ENCODE measurements at places on chromosomes 1 and 21.

GRCh38 chr1:26538480-26539412, 9.2 kb downstream of the RPS6KA1 start:
- peak; percentile 59 for DNase-seq

DNA sequence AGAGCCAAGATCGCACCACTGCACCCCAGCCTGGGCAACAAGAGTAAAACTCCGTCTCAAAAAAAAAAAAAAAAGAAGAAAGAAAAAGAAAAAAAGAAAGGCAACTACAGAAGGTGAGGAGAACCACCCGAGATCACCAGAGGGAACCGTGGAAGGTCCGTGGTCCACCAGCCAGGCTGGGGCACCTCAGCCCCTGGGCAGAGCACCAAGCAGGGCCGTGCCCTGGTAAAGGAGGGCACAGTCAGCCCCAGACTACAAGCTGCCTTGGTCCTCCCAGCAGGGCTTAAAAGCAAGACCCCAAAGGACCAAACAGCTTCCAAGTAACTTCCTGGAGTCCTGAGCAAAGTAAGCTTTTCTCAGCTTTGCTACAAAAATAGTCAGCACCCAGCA, 8.8 kb upstream of the SAMD11 start:
- no peak for DNase-seq

- no peak for DNase-seq
Measured at GRCh38 chr1:91684481-91685196, 184.0 kb downstream of the CDC7 start.

GRCh38 chr21:24424776-24425175, 1182.5 kb downstream of the MRPL39 start:
- DNase-seq = no peak

- DNase-seq = no peak
Measured at GRCh38 chr1:10530756-10531495, 56.2 kb downstream of the PEX14 start.

DNA sequence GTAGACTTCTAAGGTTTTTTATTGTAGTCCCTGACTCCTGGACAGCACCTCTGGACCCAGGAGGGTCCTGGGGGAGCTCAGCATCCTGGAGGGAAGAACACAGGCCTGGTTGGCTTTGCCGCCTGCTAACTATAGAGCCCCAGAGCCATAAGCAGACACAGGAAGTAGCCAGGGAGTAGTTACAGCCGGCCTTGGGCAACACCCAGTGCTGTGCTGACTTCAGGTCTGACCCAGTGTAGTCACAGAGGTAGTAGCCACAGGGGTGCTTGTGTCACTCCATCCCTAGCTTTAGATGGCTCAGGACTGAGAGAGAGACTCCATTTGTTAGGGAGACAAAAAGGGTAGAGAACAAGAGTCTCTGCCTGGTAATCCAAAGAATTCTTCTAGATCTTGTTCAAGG, 21.9 kb downstream of the MCOLN2 start:
- DNase-seq = no peak

DNA sequence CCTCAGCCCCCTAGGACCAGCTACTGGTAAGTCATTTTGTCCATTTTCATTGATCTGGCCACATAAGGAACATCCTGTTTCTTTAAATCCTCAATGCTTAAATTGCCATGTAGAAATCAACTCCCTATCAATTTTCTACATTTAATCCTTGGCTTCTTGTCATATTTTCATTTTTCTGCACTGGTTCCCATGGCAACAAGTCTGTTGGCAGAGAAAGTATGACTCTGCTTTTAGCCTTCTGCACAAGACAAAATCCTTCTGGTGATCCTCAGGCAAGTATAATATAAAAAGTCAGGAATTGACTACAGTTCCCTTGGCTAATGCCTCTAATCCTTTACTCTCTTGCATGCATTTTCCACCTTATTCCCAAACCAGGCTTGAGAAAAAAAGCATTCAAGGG, 65.0 kb downstream of the LRRC40 start:
- no peak for DNase-seq

DNA sequence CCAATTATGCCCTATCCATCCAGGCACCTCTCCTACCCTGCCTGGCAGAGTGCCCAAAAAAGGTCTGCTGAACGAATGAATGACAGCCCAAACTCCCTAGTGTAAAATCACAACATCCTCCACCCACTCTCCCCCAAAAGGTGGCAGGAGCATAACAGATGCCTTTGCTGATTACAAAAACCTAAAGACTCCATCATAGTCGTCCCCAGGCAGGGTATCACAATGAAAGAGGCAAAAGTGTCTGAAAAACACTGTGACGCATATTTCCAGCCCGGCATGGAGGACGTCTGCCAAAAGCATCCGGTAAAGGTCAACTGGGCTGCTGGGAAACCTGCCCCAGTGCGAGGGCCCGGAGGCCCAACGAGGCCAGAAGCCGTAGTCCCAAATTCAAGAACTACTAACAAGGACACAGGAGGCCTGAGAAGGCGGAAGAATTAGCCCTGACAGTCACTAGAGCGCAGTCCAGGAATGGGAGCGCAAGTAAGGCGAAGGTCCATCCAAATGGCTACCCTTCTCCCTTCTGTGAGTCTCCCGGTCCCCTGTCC, 576 bp downstream of the SMIM12 start:
- DNase-seq = peak; percentile 47

DNA sequence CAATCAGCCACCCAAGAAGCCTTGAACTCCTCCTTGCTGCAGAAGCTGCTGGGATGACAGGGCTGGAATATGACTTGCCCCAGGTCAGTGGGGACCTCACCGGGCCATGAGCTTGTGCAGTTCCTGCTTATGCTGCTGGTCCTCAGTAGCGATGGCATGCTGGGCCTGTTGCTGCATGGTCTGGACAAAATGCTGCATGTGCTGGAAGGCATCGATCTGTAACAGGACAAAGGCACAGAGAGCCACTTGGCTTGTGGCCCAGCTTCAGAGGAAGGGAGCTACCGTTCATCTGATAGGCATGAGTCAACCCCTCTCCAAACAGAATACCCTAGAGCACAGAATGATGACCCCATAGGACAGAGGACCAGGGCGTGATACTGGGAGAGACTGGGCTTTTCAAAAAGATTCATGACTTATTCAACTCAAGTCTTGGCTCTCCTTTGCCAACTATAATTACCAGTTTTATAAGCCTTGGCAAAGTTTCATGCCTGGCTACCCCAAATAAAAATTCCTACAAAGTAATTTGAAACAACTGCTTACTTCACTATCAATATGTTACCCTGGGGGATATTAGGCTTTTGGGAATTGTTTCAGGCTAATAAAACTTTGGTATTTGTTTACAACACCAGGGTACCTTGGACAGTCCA, 34.7 kb upstream of the EXOSC10 start:
- DNase-seq = no peak

- no peak for DNase-seq
Measured at GRCh38 chr1:61084491-61085031, 2.2 kb downstream of the NFIA start.

DNA sequence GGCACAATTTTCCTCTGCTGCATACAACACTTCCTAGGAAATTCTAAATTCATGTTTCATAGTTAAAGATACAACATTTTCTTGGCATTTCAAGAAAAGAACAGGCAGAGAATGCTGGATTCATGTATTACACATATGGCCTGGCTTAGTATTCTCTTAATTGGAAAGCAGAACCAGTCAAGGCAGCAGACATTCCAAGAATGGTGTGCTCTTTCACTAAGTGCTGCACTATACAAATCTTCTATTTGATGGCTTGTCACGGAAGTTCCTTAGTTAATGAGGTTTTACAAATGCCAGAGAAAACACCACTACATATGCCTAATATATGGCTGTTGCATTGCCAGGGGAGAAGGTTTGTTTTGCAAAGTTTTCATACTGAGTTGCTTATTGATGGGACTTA, 80.8 kb upstream of the DYNLT5 start:
- no peak for DNase-seq

- DNase-seq = peak; percentile 31
Measured at GRCh38 chr1:8031176-8031785, 5.2 kb upstream of the ERRFI1 start.

DNA sequence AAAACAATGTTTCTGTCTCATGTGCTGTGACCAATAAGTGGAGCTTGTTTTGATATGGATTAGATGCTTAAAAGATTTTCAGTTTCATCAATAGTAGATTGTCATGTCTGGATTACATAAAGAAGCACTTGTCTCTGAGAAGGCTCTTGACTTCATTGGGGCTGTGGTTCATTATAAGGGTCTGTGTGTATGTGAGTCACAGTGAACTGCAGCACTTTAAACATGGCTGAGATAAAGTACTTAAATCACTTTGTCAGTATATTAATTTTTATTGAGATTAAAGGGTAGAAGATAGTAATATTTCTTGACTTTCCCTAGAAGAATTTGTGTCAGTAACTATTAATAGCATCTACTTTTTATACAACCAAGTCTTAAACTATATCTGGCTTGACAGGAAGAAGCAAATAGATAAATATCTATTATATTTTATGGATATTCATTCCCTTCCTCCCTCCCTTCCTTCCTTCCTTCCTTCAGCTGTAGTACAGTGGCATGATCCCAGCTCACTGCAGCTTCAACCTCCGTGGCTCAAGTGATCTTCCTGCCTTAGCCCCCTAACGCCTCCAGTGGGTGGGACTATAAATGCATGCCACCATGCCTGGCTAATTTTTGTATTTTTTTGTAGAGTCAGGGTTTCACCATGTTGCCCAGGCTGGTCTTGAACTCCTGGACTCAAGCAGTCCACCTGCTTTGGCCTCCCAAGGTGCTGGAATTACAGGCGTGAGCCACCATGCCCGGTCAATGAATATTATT, 48.8 kb downstream of the ZFYVE9 start:
- DNase-seq = no peak

DNA sequence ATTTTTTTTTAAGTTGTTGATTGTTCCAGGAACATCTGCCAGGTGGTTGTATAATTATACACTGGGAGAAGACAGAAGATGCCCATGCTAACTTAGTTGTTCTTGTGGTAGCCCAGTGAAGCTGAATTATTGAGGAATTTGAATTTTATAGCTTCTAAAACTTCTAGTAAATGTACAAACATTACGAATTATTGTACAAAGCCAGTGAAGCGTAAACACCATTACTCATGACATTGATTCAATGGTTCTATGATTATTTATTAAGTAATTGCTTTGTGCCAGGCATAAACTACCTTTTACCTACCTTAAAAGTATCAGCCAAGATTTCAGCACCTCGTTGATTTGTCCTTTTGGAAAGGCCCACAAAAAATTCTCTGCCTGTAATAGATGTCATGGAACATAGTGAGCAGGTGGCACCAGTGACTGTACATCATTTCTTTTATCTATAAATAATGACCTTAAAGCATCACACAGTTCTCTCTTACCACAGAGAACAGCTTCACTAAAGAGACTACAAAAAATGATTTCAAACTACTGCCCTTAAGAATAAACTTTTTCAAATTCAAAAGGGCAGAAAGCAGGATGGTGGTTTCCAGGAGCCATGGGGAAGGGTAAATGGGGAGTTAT, 74.9 kb upstream of the BCL10 start:
- no peak for DNase-seq

GRCh38 chr1:207397525-207397926, 56.6 kb upstream of the CR2 start:
- DNase-seq = no peak

GRCh38 chr1:147717706-147718097, 42.7 kb downstream of the GJA5 start:
- DNase-seq = no peak

DNA sequence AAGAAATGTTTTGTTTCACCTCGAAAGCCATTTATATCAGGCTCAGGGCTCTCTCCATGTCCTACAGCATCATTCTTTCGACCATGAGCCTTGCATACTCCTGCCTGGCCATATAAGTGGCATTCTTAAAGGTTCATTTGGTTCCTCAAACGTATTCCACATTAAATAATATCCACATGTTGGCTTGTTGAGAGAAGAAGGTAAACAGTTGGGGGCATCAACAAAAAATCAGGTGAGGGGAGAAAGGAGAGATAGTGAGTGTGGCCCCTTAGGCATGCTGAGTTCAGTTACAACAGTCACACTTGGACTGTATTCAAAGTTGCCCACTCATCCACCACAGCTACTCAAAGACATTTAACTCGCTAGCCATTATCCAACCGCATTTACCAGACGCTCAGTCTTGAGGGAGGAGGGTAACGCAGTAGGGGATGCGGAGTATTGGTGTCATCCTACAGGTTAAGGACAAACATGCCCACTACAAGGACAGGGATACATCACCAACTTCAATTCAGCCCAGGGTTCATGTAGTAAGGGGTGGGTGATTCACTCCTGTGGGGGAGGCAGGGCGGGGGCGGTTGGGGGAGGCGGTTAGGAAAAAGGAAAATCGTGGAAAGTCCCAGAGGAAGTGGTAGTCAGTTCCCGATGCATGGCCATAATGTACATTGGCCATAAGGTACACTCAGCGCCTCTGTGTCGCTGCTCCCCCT, 1.4 kb downstream of the ZNF697 start:
- DNase-seq = no peak

DNA sequence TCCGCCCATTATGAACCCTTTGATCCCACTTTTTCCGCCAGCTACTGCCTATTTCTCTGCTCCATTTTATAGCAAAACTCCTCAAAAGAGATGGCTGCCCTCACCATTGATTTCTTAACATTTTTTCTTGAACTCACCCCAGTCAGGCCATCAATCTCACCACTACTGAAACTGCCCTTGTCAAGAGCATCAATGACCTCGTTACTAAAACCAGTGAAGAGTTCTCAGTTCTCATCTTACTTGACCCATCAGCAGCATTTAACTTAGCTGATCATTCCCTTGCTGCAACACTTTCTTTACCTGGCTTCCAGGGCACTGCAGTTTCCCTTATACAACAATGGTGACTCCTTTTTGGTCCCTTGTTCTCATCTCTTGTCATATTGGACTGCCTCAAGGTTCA, 35.2 kb upstream of the FASLG start:
- no peak for DNase-seq

All from stimulated activated CD4-positive, alpha-beta T cell treated with anti-CD3 and anti-CD28 coated beads, Interleukin-2, amount 100 ng/mL, for 24 hours (primary cell).